ENCODE measurements at places on chromosomes 3 and 15. TPM values are rescaled to one million over a fixed set of nuclear protein-coding genes. Genes with fewer than 3 reads are reported as not detected.

Gene RBP2
- not detected for total RNA-seq

GRCh38 chr15:61681676-61682075 lies 378.6 kb downstream of the VPS13C start:
- no peak for ATAC-seq

- ATAC-seq = no peak
Observed at GRCh38 chr15:38130205-38130567, 122.5 kb upstream of the SPRED1 start.

DNA sequence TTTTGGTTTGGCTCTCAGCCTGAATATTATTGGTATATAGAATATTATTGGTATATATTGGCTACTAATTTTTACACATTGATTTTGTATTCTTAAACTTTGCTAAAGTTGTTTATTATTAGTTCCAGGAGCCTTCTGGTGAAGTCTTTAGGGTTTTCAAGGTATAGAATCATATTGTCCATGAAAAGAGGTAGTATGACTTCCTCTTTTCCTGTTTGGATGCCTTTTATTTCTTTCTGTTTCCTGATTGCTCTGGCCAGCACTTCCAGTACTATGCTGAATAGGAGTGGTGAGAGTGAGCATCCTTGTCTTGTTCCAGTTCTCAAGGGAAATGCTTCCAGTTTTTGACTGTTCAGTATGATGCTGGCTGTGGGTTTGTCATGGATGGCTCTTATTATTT lies 107.3 kb upstream of the LIPC start:
- ATAC-seq = no peak

Gene TGM5
- total RNA-seq = 0.58 TPM

Gene KIF7
- total RNA-seq = 17.3 TPM

Gene PPM1L
- 72.4 TPM for total RNA-seq

GRCh38 chr3:167109746-167110145 lies 270.4 kb downstream of the ZBBX start:
- no peak for ATAC-seq

GRCh38 chr3:27978440-27978839 lies 256.3 kb upstream of the EOMES start:
- no peak for ATAC-seq

GRCh38 chr15:95922431-95922830 lies 408.1 kb upstream of the NR2F2 start:
- ATAC-seq = no peak

DNA sequence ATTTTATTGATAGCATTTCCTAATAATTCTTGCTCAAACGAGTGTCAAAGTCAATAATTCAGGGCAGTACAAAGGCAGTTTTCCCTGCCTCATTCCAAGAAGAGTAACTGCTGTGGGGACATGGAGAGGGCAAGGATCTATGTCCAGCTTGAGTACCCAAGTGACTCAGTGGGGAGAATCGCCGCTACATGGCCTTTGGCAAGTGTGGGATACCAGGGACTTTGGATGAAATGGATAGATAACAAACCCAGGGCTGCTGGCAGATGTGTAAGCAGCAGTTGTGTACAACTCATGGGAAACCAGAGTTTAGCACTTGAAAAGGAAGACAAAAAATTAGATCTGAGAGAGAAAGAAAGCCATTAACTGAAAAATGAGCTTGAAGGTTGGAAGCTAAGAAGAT lies 122.2 kb upstream of the TRIM42 start:
- ATAC-seq = no peak

Measured in gastroesophageal sphincter (tissue), 4 donors.